ENCODE measurements at places on chromosomes 7 and 10.
A peak's percentile ranks its signal among the peaks of the same experiment; 100 is the strongest.

DNA sequence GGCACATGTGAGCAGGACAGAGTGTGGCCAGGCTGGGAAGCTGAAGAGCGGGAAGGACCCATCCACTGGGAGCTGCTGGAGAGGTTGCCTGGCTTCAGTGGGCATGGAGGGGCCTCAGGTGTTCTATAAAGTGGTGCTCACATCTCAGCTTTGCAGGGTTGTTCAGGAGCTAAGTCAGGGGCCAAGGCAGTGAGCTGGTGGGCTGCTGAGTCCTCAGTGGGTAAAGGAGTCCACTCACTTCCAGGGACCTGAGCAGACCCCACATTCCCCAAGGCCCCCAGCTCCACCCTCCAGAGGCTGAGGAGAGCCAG is 28.8 kb upstream of the C10orf53 start:
- DNase-seq: no peak

DNA sequence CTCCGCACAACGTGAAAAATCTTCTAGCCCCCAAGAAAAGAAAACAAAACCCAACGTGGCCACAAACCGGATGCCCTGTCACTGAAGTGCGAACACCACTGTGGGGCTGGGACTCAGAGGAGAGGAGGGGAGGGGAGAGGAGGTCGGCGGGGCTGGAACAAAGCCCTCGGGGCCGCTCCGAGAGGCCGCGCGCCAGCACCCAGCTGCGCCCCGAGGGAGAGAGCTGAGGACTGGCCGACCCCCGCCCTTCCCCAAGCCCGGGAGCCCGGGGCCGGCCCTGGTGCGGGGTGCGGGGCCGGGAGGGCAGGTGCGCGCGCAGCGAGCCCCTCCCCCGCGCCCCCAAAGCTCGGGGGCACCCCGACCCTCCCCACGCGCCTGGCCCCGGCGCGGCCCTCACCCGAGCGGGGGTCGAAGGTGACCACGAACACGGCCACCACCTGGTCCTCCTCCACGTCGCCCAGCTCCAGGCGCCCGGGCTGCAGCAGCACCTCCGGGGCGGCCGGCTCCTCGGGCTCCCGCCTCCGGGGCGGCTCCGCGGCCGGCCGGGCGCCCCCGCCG is 398 bp downstream of the DENND11 start:
- DNase-seq: peak; percentile 43

- no peak for DNase-seq
These were observed 170.9 kb downstream of the PARD3 start for GRCh38 chr10:34644224-34644623.

DNA sequence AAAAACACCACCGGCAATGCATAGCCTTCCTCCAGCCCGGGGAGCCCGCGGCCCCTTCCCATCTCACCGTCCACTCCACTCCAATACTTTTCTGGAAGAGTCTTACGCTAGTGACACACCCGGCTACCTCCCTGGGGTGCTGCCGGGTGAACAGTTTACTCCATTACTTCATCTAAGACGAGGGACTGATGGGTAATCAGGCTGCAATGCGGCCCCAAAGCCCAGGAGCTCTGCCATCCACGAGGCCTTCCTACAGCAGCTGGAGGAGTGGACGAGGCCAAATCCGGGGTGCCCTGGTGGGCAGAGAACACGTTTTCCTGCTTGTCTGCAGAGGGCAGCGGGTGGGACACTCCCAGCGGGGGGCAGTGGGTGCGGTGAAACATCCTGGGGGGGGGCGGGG is 356.2 kb upstream of the SHH start:
- DNase-seq: no peak

GRCh38 chr10:663466-663751 is 26.1 kb downstream of the DIP2C start:
- DNase-seq: no peak

DNA sequence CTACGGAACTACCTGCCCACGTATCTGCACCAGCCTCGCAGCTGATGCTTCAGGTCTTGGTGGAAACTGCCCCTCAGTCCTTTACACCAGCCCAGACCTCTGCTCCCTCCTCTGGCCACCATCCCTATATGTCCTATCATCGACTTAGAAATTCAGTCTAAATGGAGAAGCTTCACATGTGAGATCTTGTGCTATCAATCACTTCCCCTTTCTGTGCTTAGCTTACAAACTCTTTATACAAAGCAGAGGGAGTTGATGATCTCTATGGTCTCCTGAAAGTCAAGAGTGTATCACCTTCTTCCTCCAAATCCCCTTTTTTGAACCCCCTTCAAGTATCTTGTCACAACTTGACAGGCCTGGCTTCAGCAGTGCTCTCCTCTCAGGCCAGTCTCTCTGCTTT is 30.7 kb downstream of the ZNF777 start:
- DNase-seq: no peak

DNA sequence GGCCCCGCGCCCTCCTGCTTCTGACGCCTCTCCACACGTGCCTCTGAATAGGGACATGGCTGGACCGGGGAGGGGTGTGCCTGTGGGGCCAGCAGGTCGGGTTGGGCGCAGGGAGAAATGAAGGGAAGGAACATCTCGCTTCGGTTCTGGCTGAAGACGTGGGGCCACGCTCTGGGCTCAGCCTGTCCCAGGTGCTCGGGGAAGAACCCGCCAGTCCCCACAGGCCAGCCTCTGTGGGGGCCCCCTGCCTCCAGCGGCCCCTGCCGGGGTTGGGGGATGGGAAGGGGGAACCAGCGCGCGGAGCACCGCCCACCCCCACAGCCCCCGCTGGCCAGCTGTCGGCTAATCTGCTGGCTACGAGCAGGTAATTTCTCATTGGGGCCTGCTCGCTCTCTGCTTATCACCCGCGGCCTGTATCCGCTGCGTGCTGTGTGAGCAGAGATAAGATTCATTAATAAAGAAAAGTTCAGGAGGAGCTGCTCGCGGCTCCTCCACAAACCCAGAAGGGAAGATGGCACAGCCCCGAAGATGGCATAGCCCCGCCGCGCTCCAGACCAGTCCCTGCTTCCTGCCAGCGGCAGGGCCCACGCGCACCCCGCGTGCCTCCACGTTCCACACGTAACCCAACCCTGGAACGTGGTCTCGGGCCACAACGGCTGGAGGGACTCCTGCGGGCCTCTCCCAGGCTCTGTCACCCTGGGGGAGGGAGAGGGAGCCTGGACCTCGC is 186.2 kb downstream of the ELFN1 start:
- no peak for DNase-seq

- DNase-seq: no peak
These were observed 31.4 kb downstream of the PALS2 start for GRCh38 chr7:24604630-24605029.

GRCh38 chr10:114303556-114303955 is 64.5 kb downstream of the VWA2 start:
- no peak for DNase-seq

- DNase-seq: no peak
These were observed 529.9 kb downstream of the XPNPEP1 start for GRCh38 chr10:109393425-109393824.

DNA sequence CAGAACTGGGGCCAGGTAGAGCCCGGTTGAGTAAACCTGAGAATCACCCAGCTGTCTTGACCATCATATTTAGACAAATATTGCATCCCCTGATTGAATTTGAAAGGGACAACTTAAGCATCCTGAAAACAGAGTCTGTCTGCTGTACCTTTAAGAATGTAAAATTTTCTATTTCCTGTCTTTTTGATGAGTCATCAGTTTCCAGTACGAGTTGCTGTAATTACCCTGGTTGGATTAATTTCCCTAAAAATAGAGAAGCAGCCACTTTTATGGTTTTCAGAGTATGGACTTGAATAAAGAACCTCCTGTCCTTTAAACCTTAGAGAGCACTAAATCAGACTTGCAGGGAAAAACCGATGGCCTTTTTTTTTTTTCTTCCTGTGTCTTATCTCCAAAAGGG is 164.6 kb upstream of the SH2B2 start:
- no peak for DNase-seq

DNA sequence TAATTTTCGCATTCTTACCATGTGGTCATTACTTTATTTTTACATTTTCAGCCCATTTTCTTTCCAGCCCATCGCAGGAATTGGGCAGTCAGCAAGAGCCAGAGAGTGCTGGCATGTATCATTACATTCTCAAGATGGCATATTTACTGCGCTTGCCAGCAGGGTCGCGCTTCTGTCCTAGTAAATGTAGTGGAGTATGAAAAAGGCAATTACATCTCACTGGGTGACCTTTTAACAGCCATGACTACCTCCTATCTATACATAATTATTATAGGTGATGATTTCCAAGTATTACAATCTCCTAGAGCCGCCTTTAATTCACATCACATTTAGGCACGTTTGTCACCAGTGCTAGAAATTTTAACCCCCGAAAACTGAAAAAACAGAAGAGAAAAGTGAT is 433.7 kb upstream of the MGMT start:
- DNase-seq: no peak

All from stimulated activated CD4-positive, alpha-beta T cell treated with anti-CD3 and anti-CD28 coated beads, TNF-alpha, amount 100 ng/mL, for 24 hours (primary cell).